ENCODE measurements at places on chromosomes 5 and 9.

DNA sequence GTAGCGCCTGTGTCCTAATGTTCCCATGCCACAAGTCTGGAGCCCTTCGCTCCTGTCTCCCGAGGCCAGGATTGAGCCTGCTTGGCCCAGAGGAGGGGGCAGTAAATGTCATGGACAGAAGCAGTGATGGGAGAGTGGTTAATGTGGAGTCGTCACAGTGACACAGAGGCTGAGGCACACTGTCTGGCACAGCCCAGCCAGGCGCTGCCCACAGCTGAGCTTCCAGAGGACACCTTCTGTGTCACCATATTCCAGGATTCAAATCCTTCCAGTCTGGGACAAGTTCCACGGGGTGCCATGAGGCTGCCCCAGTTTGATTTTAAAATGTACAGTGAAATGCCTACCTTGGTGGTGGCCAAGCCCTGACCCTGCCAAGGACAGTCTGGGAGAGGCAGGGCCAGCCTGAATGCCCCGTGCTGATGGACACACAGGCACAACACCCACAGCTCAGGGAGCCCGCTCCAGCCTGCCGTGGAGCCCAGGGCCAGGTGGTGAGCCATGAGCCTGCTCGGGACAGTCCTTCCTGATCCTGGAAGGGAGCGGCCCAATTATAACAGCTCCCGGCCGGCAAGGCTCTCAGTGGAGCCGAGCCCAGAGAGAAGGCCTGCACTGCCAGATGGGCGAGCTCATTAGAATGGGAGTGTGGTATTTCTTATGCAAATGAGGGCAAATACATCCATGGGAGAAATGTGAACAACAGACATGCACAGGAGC is 99.1 kb upstream of the RUFY1 start:
- DNase-seq, result no peak

- DNase-seq, result no peak
Measured at GRCh38 chr9:1538301-1538700, 476.8 kb upstream of the SMARCA2 start.

DNA sequence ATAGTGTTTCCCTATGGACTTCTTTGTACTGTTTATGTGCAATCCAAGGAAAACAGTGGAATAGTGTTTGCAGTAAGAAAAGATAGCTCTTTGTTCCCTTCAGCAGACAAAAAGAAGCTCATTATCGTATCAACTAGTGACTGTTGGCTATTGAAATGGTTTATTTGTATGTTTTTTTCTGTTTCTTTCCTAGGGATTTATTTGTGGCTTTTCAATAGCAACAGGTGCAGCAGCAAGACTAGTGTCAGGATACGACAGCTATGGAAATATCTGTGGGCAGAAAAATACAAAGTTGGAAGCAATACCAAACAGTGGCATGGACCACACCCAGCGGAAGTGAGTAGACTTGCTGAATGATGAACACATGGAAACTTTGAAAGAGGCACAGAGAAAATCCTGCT is 65.1 kb downstream of the SLC44A1 start:
- DNase-seq, result no peak

DNA sequence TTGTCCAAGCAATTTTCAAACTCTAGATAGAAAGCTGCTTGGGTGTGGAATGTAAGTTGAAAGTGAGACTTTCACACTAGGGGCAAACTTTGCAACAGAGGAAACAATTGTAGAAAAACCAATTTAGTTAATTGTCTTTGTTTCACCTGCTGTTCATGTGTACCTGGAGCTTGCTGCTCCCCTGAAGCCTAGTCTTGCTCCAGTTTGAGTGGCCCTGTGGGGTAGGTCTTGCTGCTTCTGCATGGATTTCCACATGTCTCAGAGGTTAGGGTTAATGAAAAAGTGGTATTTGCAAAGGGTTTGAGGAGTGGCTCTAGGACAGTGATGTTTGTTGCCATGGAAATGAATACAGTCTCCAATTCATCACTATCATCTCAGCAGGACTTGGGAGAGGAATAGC is 182.2 kb downstream of the FSTL4 start:
- no peak for DNase-seq

Data from CD4-positive, alpha-beta T cell treated with Interleukin-10 for 1 hour (primary cell).